Activated B cell treated with CpG ODN at 0.5 μM for 24 hours (primary cell): ENCODE measurements at places on chromosomes 13 and 19. TPM values are rescaled to one million over a fixed set of nuclear protein-coding genes. Genes with fewer than 3 reads are reported as not detected.

NLRP12 gene
- total RNA-seq: not detected in 2 replicates

MISP3 gene
- total RNA-seq: 0.15 and 0.18 TPM in 2 replicates

KCTD4 gene
- total RNA-seq: not detected in 2 replicates

KLF2 gene
- 76.8 and 87.6 TPM in 2 replicates for total RNA-seq
